ENCODE measurements at places on chromosomes 4 and X.

GRCh38 chr4:126973201-126973600 lies 659.6 kb upstream of the INTU start:
- DNase-seq: no peak

DNA sequence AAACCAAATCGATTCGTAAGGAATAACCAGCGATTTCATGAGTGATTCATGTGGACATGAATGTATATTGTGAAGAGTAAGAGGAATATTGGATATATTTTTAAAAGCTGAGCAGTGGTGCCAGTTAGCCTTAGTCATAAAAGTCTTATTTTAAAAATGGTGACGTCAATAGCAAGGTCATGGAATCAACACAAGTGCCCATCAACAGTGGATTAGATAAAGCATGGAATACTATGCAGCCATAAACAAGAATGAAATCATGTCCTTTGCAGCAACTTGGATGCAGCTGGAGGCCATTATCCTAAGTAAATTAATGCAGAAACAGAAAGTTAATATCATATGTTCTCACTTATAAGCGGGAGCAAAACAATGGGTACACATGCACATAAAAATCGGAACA lies 89.0 kb upstream of the STOX2 start:
- DNase-seq: no peak

- no peak for DNase-seq
Observed at GRCh38 chrX:132025041-132025440, 1.9 kb downstream of the STK26 start.

DNA sequence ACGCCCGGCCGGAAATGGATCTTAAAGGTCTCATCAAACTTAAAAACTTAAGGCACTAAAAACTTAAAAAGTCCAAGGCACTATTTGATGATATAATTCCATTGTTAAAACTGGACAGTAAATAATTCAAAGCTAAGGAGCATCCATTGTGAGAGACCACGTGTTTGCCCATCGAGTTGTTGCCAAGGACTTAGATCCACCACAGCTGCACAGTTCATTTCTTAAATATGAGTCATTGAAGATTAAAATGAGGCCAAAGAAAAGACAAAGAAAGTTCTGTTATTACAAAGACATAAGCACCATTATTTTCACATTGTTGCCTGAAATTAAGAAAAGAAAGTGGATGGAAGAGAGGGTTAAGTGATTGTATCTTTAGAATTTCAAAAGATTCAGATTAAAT lies 411.5 kb upstream of the FTHL17 start:
- DNase-seq: peak; percentile 77

- DNase-seq: no peak
Observed at GRCh38 chrX:69203638-69204037, 38.4 kb upstream of the PJA1 start.

DNA sequence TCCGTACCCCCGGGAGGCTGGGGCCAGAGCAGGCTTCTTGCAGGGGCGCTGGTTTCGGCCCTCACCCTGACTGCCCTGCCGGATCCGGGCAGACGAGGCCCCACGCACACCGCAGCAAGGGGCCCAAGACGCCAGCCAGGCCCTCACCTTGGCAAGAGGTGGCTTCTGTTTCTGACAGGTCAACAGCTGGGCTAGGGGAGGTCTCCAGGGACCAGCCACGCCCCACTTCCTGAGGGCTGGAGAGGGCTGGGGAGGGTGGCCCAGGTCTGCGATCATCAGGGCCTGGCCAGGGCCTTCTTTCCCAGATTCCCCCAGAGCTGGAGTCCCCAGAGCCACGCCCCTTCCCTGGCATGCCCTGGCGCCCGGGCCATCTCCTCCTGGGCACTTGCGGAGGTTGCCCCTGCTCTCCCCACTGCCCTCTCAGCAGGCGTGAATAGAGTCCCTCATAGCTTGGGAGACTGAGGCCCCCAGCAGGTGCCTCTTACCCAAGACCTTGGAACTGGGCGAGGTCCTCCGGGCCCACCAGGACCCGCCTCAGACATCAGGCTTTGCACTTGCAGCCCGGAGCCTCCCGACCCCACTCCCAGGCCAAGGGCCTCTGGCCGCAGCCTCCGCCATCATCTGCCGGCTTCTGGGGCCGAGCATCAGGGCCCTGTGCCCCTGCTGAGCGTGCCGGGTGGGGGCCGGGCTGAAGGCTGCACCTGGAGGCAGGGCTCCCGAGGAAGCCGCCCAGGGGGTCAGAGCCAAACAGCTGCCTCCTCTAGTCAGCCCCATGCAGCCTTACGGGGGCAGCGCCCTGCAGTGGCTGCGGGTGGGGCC lies 6.3 kb upstream of the FGFR3 start:
- DNase-seq: no peak

DNA sequence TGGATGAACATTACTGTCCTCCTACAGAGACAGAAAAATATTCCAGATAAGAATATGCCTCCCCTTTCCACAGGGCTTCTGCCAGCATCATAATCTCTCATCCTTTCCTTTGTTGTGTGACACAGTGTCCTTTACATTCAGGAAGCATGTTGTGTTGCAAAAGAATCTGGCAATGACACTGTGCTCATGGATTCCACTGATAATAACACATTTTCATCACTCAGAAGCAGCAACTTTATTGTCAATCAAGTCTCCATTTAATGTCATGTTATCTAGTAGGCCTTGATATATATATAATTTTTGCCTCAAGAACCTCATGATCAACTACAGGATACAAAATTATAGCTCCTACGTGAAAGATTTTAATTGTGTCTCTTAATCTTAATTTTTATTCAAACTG lies 833.9 kb downstream of the FSTL5 start:
- no peak for DNase-seq

DNA sequence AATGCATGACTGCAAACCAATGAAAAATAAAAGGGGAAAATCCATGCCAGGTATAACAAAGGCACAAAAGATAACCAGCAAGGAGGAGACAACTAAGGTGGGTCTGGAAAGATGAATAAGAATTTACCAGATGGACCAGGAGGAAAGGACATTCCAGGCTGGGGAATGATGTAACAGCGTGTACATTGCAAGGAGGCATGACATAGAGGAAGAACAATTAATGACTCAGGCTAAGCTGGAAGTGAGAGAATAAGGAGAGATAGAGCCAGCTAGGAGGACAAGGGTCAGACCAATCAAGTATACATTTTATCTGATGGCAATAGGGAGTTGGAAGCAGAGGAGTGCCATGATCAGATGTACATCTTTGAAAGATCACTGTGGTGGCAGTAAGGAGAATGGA lies 57.0 kb downstream of the MTMR8 start:
- DNase-seq: no peak

DNA sequence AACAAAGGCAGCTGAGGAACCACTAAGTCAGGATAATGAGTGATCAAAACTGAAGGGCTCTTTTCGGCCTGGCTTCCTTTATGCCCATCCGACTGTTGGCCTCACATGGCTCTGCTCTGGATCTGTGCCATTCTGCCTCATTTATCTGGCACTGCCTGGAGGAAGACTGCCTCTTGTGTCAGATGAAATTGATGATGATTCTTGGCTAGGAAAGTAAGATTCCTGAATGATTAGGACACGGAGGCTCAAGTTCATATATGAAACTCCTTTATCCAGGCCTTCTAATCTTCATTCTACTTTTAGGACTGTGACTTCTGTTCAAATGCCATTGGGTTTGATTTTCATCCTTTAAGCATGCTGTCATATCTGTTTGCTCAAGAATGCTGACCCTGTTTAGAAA lies 475.4 kb upstream of the RPS6KA3 start:
- DNase-seq: no peak

- no peak for DNase-seq
Observed at GRCh38 chrX:150773634-150774033, 80.4 kb downstream of the MTMR1 start.

- no peak for DNase-seq
Observed at GRCh38 chr4:56727150-56727549, 46.1 kb upstream of the HOPX start.

DNA sequence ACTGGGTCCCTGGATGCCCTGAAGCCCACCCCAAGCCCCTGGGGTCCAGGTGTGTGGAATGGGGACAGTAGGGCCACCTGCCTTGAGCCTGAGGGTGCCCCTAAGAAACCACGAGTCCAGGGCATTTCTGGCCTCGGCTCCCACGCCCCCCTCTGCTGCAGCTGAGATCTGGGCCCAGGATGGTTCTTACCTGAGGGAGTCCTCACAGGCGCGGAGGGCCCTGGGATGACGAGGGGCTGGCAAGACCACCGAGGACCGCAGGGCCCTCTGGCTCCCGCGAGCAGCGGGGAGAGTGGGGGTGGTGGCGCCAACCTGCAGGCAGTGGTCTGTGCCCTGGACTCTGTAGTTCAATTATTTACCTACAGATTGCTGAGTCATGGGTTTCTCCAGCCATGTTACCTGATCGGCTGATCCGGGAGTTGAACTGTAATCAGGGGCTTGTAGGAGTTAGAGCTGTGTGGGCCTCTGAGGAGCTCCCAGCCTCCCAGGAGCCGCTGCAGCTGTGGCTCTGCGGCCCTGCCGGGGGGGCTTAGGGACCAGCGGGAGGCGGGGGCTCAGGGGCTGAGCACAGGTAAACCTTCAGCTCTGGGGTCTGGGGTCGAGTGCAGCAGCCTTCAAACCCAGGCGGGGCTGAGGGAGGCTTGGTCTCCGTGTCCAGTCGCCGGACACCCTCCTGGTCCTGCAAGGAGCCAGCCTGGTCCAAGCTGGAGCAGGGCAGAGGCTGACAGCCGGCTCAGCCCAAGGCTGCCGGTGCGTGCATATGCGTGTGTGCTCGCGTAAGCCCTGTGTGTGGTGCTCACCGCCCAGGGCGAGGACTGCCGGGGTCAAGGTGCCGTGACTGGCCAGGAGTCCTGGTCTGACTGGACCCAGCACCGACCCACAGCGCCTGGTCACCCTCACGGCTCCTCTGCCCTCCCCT lies at the start of gene SLC26A1:
TSS of gene SLC26A1 (minus strand) at position 294 of the 919 bp plus-strand sequence. CDS start 1,701 bp downstream, outside the sequence.
- no peak for DNase-seq

DNA sequence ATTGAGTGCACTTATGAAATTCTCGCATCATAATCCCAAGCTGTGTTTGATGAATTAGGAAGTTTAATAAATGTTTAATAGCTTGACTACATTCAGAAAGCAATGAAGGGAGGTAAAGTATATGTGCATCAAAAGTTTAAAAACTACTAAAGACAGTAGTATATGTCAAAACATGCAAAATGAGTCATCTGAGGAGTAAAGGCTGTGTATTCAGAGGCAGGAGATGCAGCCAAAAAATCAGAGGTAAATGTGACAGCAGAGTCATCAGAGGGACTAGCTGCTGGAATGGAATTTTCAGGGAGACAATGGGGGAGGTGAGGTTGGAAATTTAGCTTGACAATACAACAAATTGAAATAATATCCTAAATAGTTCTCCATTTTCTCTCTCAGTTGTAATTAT lies 127.0 kb upstream of the FUNDC1 start:
- DNase-seq: no peak

DNA sequence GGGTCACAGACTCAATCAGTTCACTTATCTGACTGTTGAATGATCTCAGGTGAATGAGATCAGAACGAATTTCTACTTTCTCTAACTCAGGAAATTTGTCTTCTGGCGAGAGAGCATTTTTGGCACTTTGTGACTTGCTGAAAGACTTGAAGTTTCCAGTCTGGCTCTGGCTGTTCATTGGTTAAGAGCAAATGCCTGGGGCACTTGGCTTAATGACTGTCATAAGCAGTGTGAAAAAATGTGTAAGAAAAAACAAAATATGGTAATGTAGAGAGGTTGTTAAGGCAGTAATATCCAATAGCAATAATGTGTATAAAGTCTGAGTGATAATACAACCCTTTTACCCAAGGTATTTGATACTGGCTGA lies 71.3 kb upstream of the PGRMC2 start:
- DNase-seq: no peak

GRCh38 chr4:182203872-182204411 lies 39.3 kb upstream of the TENM3 start:
- no peak for DNase-seq

GRCh38 chrX:70436343-70436742 lies 8.3 kb upstream of the DLG3 start:
- no peak for DNase-seq

- DNase-seq: no peak
Observed at GRCh38 chr4:35500812-35501211, 743.5 kb downstream of the ARAP2 start.

DNA sequence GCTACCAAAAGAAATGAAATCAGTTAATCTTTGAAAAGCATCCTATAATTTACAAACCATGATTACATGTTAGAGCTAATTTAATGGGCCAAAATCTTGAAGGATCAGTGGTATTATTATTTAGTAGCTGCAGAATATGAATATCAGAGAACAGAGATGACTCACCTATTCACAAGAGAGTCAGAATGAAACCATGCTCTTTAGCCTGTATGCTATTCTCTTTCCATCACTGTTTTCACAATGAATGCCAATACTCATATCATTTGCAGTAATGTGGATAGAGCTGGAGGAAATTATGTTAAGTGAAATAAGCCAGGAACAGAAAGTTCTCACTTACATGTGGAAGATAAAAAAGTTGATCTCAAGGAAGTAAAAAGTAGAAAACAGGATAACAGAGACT lies 414.1 kb downstream of the CENPC start:
- DNase-seq: no peak

GRCh38 chr4:154478128-154478527 lies 13.5 kb downstream of the DCHS2 start:
- DNase-seq: no peak

GRCh38 chr4:89447543-89447942 lies 139.9 kb upstream of the GPRIN3 start:
- no peak for DNase-seq

DNA sequence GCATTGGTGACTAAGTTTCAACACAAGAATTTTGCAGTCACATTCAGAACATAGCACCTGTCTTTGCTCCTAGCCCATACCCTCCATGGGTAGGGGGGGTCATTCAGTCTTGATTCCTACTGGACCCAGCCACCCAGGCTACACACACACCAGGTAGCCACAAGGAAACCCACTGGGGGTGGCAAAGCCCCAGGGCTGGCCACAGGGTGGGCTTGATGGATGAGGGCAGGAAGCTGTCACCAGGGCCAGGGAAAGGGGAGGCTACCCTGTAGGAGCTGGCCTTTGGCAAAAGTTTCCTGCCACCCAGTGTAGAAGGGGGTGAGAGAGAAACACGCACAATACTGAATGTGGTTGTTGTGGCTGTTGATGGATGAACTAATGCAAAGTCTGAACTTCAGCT lies 74.5 kb upstream of the NKX1-1 start:
- DNase-seq: no peak

GRCh38 chr4:101321481-101322042 lies 25.8 kb downstream of the PPP3CA start:
- no peak for DNase-seq

GRCh38 chrX:31190221-31190975 lies 118.6 kb upstream of the FTHL17 start:
- no peak for DNase-seq

DNA sequence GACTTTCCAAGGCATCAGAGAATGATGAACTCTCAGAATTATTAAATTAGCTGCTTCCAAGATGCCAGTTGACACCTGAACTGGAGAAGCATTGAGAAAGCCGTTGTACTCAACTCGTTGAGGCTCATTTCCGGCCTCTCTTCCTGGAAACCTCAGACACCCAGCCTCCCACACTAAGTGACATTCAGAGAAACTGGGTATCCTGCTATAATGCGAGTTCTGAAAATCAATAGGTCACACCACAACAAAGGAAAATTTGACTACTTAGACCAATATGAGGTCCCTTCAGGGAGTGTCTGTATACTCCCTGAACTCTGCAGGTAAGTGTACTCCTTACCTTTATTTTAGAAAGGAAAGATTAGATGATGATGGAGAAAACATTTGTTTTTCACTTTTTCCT lies 51.2 kb downstream of the ENPEP start:
- DNase-seq: no peak

- no peak for DNase-seq
Observed at GRCh38 chrX:17072721-17073230, 126.3 kb downstream of the REPS2 start.
